ENCODE measurements at places on chromosomes 1 and 21.

- DNase-seq: no peak
Measured at GRCh38 chr1:185853739-185854138, 119.5 kb downstream of the HMCN1 start.

DNA sequence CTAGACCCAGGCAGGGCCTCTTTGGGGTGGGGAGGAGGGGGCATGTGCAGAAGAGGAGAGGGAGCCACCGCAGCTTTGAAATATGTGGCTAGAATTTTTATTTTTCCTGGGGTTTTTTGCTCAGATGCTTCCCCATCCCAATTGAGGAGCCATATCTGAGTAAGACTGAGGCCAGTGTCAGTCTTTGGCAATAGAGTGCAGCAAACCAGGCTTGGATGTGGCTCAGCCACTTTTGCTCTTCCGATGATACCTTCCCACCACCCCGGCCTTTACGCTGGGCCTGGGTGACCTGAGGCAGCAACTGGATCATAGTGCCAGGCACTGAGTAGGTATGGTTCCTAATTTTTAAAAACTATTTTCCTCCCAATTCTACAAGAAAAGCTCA, 36.9 kb downstream of the KIAA1614 start:
- DNase-seq: no peak

GRCh38 chr1:38152351-38153065, 105.9 kb upstream of the POU3F1 start:
- peak; percentile 97 for DNase-seq

DNA sequence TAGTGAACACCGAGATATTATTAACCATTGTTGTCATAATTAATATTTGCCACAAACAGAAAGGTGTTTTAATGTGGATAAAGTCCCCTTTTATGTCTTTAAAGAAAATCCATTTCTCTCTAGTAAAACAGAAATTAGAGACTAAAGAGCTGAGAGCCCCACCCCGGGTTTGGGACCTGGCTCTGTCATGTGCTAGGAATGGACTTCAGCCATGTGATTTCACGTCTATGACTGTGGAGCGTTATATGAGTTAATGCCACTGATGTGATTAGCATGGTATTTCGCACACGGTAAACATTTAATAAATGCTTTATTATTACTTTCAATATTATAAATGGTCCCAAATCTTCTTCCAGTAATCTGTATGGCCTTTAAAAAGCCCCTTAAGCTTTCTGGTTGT, 205.0 kb upstream of the NFIA start:
- no peak for DNase-seq

GRCh38 chr21:43304621-43305335, 122.2 kb downstream of the SIK1 start:
- DNase-seq: no peak

DNA sequence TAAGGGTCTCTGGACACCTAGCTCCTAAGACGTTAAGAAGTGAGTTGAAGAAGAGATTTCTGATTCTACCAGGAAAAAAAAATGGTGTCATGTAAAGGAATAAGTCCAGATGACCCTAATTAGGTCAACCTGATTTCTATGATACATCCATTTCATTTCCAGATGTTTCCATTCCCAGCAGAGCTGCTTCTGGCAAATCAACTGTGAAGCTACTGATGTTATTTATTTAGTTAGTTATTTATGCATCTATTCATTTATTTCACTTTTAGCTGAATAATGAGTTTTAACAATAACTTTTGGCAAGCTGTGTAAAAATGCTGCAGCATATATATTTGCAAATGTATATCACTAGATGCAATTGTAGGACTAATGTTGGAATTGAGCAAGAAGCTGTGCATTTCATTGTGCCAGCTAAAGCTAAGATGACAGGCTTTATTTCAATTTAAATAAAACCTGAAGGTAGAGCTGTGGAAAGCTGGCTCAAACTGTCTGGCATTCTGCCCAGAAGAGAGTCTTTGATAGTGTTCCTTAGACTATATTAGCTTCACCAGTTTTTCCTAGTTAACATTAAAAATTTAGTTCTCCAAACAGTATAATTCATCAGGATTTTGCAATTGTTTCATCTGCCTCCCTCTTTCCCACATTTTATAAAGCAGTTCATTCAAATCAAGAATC, 1164.4 kb upstream of the ADGRL4 start:
- DNase-seq: no peak

DNA sequence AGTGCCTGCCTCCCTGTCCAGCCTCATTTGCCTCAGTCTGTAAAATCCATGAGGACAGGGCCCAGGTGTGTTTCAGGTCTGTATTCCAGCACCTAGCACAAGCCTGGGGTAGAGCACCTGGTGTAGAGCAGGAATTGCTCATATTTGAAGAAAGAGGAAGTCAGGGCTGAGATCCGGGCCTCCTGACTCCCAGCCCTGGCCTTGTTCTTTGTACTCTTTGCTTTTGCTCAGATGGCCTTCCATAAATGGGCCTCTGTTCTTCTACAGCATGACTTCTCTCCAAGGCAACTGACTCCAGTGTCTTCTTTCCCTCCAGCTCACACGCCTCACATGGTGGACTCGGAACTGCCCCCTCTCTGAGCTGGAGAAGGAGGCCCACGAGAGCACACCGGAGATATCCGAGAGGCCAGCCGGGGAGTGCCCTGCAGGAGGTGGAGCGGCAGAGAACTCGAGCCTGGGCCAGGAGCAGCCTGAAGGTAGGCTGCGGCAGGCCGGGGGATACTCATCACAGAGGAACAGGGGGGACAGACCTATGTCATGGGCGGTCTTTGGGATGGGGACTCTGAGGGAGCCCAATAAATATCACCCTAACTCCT, 19.7 kb downstream of the SLC5A9 start:
- DNase-seq: no peak

GRCh38 chr1:37978541-37978940, 11.3 kb downstream of the SF3A3 start:
- no peak for DNase-seq

DNA sequence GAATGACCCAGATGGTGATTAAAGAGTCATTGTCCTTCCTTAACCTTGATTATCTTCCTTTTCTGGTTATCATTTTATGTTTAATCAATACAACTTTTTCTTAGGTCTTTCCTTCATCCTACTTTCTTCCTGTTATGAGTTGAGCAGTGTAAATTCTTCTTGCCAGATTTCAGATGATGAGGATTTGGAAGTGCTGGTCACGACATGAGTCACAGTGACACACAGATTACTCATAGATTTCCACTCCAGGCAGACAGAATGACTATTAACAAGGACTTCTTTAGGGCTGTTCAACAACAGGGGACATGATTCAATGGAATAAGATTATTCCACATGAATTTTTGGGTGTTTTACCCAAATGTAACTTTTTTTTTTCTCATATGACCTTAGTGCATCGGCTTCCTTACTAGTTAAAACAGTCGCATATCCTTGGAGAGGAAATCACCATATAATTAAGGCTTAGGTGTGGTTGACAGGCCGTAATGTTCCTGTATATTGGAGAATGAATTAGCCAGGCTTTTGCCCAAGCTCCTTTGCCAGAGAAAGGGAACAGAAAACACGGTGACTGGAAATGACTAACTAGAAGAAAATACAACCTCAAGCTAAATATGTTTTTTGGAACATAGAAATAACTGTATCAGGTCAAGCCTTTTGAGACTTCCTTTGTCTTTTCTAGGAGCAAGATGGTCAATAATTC, 44.2 kb downstream of the PRRX1 start:
- no peak for DNase-seq

DNA sequence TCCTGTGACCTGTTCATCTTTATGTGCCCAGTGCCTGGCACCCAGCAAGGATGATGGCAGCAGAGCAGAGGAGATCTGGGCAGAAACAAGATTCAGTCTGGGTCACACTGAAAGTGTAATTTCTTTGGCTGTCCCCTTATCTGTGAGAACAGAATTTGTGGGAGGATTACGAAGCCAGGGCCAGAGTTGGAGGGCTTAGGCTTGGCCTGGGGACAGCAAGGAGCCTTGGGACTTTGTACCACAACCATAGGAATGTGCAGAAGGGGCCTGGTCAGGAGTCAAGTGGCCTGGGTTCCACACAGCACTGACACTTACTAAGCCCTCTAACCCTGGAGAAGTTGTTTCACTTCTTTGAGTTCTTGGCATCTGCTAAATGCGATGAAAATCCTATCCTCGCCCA, 12.8 kb downstream of the PMVK start:
- DNase-seq: no peak

DNA sequence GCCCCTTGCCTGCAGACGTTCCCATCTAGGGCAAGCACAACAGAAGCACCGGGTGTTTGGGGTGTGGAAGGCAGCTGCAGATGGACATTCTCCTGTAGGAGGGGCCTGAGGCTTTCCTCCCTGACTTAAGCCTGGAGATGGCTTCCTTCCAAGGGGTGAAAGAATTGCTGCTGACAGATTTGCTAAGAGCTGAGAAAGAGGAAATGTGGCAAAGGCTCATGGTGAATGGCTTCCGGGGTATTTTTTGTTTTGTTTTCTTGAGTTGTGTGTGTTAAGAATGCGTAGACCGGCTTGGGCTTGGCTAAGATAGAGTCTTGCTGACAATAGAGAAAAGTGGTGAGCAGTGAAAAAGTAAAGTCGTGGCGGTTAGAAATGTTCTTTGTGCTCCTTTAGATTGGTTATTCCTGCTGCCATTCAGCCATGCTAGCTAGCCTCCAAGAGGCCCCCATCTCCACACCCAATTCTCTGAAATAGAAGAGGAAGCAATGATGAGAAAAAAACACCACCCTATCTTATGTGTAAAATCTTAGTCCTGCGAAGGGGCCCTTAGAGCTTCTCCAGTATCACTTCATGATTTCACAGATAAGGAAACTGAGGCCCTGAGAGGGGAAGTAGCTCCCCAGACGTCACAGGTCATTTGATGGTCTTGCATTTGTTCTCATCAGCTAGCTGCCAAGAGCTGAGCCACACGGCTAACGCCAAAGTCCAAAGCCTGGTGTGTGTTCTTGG, 36.9 kb downstream of the EIF2D start:
- DNase-seq: no peak

GRCh38 chr21:44290327-44291077, 4.8 kb downstream of the AIRE start:
- no peak for DNase-seq

DNA sequence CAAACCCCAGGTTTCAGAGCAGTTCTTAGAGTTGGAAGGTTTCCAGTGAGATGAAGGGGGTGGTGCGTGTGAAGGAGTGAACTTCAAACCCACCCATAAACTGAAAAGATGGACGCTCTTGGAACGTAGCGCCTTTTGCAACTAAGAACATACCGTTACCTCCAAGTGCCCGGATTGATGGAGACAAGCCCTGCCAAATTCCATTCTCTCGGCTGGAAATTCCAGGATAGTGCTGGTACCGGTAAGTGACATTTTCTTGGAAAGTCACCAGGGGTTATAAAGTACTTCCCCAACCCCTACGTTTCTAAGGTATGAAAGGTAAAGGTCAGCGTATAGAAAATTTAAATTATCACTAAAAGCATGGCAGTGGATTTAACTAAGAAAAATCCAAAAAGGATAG, 91.6 kb upstream of the CLDN14 start:
- DNase-seq: no peak
